Activated CD4-positive, alpha-beta T cell treated with anti-CD3 and anti-CD28 coated beads for 36 hours (primary cell): ENCODE measurements at places on chromosomes 13 and 19. TPM values are rescaled to one million over a fixed set of nuclear protein-coding genes. Genes with fewer than 3 reads are reported as not detected.

GRCh38 chr13:33953203-33953602, 135.3 kb downstream of the RFC3 start:
- no peaks in the 10 kb centered on the region for H3K36me3 ChIP-seq
- H3K4me1 ChIP-seq, result no peaks in the 10 kb centered on the region
- H3K27me3 ChIP-seq, result no peaks in the 10 kb centered on the region
- H3K4me3 ChIP-seq, result no peak overlapping the region
- DNase-seq, result no peak
- no peak overlapping the region for H3K27ac ChIP-seq

DNA sequence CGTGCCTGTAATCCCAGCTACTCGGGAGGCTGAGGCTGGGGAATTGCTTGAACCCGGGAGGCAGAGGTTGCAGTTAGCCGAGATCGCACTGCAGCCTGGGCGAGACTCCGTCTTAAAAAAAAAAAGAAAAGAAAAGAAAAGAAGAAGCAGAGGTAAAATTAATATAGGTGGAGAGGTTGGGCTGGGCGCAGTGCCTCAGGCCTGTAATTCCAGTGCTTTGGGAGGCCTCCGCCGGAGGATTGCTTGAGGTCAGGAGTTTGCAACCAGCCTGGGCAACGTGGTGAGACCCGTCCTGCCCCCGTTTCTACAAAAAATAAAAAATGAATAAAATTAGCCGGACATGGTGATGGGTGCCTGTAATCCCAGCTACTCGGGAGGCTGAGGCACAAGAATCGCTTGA, 912 bp upstream of the TUBA3C start:
- no peaks in the 10 kb centered on the region for H3K4me1 ChIP-seq
- H3K27me3 ChIP-seq, result no peaks in the 10 kb centered on the region
- H3K27ac ChIP-seq, result no peak overlapping the region
- H3K36me3 ChIP-seq, result no peaks in the 10 kb centered on the region
- no peak overlapping the region for H3K4me3 ChIP-seq
- no peak for DNase-seq

DNA sequence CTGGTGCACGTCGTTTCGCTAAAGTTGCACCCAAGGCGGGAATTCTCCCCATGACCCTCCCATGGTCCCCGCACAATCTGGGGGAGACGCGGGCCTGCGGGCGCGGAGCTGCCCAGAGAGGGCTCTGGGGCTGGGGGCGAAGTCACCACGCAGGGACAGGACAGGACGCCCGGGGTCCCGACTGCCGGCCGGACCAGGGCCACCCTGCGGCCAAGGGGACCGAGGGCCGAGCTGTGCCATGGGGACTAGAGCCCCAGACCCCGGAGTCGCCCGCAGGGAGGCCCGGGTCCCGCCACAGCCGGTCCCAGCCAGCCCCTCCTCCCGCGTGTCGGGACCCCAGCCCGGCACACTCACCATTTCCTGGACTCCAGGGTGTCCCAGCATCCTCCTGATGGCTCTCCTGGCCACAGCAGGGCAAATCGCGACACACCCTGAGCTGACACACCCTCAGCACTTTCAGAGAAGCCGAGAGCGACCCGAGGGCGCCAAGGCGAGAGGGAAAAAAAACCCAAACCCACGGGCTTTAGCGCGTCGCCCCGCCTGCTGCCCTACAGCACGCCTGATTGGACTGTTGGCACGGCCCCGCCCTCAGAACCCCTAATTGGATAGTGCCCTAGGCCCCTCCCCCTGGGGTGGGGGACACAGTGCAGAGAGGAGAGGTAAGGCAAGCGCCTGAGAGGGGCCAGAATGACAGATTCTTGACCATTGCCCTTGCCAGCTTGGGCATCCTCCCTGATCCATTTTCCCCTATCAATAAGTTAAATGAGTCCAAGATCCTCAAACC, 28.6 kb downstream of the ZNF44 start:
- DNase-seq, result no peak
- no peaks in the 10 kb centered on the region for H3K27me3 ChIP-seq
- H3K4me3 ChIP-seq, result no peak overlapping the region
- H3K27ac ChIP-seq, result no peak overlapping the region

TRPC4 gene
- total RNA-seq, result not detected

- H3K4me3 ChIP-seq, result no peak overlapping the region
- H3K4me1 ChIP-seq, result peaks cover 57% of the 10 kb centered on the region
- H3K36me3 ChIP-seq, result peaks cover 5% of the 10 kb centered on the region
- peak overlapping the region; percentile 37 for H3K27ac ChIP-seq
- DNase-seq, result no peak
- H3K27me3 ChIP-seq, result no peaks in the 10 kb centered on the region
Observed at GRCh38 chr19:29978080-29978479, 36.0 kb downstream of the URI1 start.
